ENCODE measurements at places on chromosomes 11 and 22.

GRCh38 chr22:47160781-47161520 is 398.5 kb downstream of the TBC1D22A start:
- no peak for ATAC-seq

GRCh38 chr11:8610532-8611116 is 16.6 kb upstream of the STK33 start:
- ATAC-seq: no peak

DNA sequence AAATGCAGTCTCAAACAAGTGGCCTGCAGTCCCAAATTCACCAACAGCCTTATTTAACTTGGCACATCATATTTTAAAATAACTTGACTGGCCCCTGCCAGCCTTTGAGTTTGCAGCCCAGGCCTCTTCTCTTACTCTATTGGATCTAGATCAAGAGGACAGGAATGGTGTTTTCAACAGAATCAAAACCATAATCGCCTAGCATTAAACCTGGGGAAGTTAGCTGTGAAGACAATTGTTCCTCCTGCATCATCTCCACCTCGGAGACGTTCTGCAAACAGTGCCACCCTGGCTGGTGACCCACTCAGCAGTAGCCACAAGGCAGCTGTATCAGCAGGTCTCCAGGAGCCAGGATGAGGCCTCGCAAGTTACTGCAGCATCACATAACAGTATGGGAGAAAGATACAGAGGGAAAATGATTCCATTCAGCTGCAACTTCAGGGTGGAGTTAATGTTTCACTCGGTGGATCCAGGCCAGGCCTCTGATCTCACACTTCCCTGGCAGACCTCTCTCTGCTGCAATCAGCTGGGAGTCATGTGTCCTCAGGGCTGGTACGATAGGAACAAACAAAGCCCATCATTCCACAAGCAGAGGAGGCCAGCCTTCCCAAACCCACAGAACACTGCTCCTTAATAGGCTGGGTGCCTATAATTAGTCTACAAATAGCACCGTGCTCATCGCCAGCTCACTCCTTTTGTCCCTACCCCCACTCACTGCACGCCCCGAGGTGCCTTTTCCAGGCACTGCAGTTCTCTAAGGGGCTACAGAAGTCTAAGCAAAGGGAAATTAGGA is 18.6 kb upstream of the SCN2B start:
- ATAC-seq: no peak

DNA sequence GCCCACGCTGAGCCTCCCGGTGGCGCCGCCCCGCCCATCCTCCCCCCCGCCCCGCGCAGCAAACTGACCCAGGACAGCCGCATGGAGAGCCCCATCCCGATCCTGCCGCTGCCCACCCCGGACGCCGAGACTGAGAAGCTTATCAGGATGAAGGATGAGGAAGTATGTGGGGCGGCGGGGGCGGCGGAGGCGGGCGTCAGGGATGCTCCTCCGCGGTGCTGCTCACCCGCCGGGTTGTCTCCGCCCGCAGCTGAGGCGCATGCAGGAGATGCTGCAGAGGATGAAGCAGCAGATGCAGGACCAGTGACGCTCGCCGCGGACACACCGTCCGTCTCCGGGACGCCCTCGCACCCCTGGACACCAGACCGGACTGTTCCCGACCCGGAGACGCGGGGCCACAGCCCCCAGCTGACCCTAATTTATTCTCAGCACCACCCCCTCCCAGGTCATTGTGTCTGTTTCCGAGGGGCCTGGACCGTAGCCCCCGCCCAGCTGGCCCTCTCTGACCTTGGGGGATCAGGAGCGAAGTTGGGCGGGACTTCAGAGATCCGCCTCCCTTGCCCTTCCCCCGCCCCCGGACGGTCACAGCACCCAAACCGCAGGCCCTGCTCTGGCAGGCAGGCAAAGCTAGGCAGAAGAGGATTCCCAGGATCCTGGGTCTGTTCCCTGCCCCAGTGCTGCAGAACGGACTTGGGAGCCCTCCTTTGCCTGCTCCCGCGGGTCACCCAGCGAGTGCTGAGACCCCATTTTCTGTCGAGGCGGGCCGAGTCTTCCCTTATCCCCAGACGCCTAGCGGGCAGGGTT is 959 bp upstream of the GP1BB start:
- no peak for ATAC-seq

DNA sequence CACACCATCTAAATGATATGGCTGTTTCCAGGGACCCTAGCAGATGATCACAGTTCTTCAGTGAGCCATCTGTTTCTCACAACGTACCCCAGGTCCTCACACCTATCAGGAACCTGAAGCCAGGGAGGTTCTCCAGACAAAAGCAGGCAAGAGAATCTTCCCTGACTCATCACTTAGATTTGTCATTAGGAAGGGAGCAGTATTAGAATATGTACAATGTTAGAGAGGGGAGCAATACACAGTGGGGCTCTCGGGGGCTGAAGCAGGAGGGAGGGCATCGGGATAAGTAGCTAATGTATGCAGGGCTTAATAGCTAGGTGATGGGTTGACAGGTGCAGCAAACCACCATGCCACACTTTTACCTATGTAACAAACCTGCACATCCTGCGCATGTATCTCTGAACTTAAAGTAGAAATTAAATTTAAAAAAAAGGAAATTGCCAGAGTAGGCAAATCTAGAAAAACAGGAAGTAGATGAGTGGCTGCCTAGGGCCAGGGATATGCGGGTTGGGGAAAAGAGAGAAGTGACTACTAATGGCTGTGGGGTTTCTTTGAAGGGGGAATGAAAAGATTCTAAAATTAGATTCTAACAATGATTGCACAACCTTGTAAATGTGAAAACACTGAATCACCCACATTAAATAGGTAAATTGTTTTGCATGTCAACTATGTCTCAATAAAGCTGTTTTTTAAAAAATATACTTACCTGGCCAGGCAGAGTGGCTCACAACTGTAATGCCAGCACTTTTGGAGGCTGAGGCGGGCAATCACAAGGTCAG is 14.4 kb downstream of the C22orf42 start:
- peak; percentile 89 for ATAC-seq

DNA sequence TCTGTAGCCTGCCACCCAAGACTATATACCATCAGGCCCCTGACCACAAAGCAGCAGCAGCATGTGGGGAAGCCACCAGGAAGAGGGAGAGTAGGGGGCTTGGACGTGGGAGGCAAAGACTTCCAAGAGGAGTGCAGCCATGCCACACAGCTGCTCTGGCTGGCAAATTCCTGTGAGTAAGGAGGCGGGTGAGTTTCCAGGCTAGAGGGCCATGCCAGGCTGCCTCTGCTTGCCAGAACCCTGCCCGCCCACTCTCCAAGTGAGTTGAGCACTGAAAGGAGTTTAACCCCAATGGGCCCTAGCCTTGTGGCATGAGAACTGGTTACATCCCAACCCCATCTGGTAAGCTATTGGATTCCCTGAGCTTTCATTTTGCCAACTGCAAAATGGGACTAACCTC is 4.7 kb upstream of the DGAT2 start:
- no peak for ATAC-seq

GRCh38 chr22:47176026-47176389 is 413.6 kb downstream of the TBC1D22A start:
- peak; percentile 51 for ATAC-seq
